ENCODE measurements at places on chromosomes 1 and 21.

GRCh38 chr1:238345837-238346236 is 455.1 kb upstream of the ZP4 start:
- DNase-seq, result no peak

- DNase-seq, result no peak
These were observed 1.7 kb downstream of the MYOCOS start for GRCh38 chr1:171623651-171624331.

- peak; percentile 81 for DNase-seq
These were observed 95.9 kb downstream of the KCNJ15 start for GRCh38 chr21:38352536-38353219.

DNA sequence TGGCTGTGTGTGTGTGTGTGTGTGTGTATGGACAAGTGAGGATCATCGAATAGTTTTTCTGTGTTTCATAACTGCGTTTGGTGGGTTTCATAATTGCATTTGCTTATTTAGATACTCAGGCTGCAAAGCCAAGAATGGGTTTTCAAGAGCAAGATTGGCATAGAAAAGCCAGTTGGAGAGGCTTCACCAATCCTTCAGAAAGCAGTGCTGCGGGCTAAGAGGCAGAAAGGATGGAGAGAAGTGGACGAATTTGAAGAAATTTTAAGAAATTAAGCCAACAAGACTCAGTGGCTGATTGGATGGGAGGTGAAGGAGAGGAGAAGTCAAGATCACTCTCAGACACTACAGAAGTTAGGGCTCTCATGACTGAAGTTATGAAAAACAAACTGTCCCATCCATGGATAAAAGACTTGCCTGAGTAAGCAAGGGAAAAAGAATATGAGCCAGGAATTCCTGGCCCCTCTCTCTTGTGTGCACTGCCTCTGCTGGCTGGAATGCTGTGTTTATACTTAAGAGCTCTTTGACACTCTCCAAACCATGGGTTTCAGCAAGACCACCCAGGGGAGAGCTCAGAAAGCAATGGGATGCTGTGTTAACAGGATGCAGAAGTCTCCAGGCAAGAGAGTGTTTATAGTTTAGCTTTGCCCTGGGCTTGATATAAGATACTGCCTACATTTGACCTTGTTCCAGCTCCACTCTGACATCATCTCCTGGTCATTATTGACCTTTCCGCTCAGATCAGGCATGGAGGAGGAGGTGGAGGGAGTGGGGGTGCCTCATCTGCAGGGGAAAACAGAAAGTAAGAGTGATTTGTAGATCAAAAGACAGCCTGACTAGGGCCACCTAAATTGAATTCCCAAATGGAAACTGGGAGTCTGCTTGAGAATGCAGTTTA is 232.0 kb upstream of the PLXNA2 start:
- DNase-seq, result no peak

DNA sequence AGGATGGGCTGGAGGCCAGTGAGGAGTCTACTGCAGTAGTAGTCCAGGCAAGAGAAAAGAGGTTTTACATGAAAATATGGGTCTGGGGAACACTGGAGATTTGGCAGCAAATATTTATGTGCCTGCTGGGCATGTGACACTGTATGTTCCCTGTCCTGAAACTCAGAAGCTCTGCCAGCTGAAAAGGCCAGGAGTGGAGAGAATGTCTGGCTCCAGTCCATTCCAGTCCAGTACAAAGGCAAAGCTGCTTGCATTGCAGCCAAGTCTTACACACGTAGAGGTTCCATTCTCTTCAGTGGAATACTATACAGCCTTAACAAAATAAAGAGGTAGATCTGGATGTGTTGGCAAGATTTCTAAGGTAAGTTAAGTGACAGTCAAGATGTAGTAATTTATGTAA is 7.5 kb upstream of the YBX1 start:
- DNase-seq, result no peak

DNA sequence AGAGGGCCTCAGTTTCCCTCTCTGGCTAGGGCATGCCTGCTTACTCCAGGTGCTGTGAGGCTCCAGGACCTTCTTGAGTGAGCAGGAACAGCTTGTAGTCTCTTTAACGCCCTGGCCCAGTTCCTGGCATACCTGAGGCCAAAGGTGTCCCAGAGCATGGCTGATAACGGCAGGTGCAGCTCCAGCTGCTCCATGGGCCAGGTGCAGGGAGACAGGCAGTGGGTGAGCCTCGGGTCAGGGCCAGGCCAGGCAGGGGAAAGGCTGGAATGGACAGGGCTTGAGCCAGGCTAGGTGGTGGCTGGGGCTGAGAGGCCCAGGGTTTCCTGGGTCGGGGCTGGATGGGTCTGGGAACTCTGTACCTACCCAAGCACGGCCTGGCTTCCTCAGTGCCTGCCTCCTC is 18.3 kb downstream of the EDN2 start:
- DNase-seq, result no peak

GRCh38 chr1:16383888-16384287 is 16.8 kb downstream of the SZRD1 start:
- DNase-seq, result no peak

GRCh38 chr1:203663294-203663693 is 36.7 kb downstream of the ATP2B4 start:
- no peak for DNase-seq

DNA sequence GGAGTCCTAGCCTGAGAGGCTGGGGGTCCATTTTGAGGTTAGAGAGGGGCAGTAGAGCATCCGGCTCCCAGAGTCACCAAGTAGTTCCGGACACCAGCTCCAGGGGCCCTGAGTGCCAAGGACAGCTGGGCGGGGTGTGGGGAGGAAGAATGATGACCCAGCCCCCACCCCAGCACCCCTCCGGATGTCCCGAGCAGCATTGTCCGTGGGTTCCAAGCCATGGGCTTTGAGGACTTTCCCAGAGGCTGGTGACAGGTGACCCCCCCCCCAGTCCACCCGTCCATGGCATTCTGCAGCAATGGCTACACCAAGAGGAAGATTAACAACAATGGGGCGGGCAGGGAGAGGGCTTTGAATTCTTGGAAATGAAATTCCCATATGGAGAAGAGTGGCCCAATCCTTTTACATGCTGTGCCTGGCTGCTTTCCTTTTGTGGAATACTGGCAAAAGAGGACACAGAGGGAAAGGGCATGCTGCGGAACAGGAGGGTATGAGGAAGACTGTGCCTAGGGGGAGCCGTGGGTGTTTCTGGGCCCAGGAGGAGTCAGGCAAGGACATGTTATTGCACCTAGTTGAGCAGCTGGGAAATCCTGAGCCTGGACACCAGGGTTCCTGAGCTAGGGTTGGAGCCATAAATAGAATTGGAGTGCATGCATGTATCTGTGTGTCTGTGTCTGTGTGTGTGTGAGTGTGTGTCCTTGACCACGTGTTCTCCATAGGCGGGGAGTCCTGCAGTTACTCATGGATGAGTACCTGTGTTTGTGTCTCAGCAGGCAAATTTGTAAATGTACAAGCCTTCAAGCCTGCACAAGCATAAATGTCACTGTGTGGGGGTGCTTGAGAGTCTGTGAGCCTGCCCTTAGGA is 956 bp downstream of the ATP1A2 start:
- no peak for DNase-seq

DNA sequence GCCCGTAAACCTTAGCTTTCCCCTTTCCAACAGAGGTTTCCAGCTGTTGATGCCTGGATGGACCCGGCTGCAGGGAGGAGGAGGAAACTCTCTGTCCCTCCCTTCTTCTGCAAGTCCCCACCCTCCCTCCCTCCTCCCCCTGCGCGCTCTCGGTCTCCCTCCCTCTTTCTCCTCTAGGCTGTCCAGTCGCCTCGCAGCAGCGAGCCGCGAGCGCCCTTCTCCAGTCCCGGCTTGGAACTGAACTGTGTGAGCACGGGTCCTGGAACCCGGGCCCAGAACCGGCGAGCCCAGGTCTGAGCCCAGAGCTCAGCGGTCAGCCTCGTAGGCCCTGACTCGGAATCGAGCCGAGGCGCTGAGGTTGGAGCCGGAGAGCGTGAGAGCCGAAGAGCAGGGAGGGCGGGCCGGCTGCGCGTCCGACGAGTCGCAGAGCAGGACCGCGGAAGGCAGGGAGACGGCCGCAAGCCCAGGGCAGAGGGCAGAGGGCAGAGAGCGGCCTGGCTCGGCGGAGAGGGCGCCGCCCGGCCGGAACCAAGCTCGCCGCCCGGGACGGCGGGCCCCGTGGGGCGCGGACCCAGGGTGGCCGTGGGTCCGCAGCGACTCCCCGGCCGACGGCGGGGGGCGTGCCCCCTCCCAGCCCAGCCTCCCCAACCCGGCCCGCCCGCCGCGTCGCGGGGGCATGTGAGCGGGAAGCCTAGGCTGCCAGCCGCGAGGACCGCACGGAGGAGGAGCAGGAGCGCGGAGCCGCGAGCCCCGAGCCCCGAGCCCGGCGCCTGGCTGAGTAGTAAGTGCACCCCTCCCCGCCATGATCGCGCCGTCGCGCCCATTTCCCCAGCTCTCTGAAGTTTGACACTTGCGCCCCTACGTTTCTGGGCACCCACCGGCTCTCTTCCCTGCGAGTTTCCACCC is at the start of gene SOX13:
SOX13 (plus strand) TSS at position 185 of the 906 bp plus-strand sequence. CDS start 39,801 bp downstream, outside the sequence.
- no peak for DNase-seq

DNA sequence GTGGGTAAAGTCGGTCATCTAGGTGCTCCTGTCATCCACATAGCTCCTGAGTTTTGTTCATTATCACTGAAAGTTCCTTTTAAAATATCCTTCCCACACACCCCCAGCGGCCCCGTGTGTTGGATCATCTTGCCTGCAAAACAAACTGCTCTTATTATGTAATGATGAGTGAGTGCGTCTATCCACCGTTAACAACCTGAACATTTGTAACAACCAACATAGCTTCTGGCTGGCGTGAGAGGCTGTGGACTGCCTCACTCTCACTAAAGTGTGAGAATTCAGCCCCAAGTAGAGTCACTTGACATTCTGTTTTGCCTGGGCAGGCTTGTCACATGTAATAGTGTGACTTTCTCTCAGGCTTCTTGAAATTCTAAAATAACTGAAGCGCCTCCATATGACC is 14.5 kb upstream of the KCNA2 start:
- DNase-seq, result no peak

DNA sequence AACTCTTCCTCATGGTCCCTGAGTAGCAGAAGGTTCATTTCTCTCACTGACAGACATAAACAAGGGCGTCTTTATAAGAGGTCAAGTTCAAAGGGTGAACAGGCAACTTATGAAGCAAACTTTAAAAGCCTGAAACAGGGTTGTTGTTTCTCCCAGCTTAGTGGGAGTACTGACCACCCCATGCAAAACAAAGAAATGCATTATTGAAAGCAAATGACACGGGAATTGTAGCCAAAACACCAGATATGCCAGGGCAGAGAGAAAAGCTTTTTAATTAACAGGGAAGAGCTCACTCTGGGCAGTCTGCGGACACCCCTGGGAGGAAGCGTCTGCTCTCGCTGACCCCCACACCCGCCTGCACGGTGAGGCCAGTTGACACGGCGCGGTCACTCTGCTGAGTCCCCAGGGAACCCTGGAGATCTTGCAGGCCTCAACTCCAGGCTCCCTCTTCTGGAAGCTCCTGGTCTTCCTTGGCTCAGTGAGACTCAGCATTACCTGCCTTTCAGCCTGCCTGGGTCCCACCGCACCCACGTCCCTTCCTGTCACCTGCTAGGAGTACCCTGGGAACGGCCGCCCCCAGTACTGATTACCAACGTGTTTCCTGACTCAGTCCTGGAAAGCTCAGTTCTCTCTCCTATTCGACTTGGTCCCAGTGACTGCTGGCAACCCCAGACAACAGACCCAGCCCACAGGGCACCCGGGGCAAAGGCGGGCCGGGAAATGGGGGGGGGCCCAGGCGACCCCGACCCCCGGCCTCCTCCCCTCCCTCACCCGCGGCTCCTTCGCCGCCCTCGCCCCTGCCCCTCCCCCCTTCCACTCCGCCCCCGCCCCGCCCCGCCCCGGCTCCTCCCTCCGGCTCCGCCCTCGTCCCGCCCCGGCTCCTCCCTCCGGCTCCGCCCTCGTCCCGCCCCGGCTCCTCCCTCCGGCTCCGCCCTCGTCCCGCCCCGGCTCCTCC is 972 bp downstream of the CFAP410 start:
- DNase-seq, result peak; percentile 67

DNA sequence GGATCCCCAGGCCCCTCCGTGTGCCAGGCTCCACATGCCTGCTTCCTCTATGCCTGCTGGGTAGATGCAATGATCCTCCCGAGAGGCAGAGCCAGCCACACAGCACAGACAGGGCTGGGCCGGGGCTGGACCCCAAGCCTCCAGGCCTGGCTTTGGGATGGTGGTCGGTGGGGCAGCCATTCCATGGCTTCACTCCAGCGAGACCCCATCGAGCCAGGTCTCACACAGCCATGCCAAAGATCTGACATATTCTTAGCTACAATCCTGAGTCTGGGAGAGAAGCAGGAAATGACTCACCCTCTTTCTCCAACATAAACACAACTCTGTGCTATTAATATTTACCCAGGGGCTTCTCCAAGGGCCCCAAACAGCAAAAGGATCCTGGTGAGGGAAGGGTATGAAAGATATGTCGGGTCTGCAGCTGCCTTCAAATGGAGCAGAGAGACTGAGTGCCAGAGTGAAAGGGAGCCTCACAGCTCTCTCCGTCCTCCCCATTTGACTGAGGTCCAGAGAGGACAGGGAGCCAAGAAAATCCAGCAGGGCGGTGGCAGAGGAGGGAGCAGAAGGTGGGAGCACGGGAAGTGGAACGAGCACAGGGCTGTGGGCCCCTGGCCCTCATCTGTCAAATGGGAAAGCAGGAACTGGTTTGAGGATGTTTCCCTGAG is 639.5 kb downstream of the MATN1 start:
- no peak for DNase-seq

GRCh38 chr1:52554756-52555155 is 1.9 kb upstream of the TUT4 start:
- DNase-seq, result no peak
